ENCODE measurements at places on chromosomes 2 and 18.

DNA sequence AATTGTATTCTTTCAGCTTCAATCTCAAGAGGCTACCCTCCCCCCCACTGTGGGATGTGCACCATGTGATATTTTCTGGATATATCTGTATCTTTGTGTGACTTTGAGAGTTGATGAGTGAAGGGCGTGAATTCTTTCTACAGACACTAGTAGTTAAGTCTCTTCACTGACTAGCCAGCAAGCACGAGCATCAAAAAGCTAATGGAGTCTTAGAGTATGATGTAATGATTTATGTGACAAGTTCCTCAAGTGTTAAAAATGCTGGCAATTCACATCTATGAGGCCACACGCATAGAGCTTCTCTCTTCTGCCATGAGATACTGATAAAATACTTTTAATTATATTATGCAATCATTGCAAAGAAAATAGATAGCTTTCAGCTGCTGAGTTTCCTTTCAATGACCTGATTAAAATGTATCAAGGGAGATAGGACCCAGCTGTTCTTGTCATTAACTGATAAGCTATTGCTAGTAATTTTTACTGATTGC, 304.8 kb downstream of the TRIB2 start:
- H3K27me3 ChIP-seq = peaks cover 28% of the 10 kb centered on the region
- no peaks in the 10 kb centered on the region for H3K36me3 ChIP-seq
- H3K4me1 ChIP-seq = peaks cover 3% of the 10 kb centered on the region
- no peak overlapping the region for H3K4me3 ChIP-seq

- no peak for DNase-seq
- H3K4me1 ChIP-seq = peaks cover 25% of the 10 kb centered on the region
- H3K27me3 ChIP-seq = no peaks in the 10 kb centered on the region
- H3K36me3 ChIP-seq = no peaks in the 10 kb centered on the region
- H3K27ac ChIP-seq = no peak overlapping the region
These were observed 214.8 kb upstream of the HNRNPA3 start for GRCh38 chr2:176997792-176998169.

- H3K4me1 ChIP-seq = peaks cover 2% of the 10 kb centered on the region
- H3K27ac ChIP-seq = no peak overlapping the region
- H3K36me3 ChIP-seq = no peaks in the 10 kb centered on the region
These were observed 23.1 kb upstream of the GPC1 start for GRCh38 chr2:240412211-240412861.

- H3K36me3 ChIP-seq = peaks cover 2% of the 10 kb centered on the region
- no peak overlapping the region for H3K27ac ChIP-seq
- H3K4me3 ChIP-seq = no peak overlapping the region
- no peaks in the 10 kb centered on the region for H3K4me1 ChIP-seq
These were observed 208.5 kb upstream of the SPOPL start for GRCh38 chr2:138293045-138293444.

DNA sequence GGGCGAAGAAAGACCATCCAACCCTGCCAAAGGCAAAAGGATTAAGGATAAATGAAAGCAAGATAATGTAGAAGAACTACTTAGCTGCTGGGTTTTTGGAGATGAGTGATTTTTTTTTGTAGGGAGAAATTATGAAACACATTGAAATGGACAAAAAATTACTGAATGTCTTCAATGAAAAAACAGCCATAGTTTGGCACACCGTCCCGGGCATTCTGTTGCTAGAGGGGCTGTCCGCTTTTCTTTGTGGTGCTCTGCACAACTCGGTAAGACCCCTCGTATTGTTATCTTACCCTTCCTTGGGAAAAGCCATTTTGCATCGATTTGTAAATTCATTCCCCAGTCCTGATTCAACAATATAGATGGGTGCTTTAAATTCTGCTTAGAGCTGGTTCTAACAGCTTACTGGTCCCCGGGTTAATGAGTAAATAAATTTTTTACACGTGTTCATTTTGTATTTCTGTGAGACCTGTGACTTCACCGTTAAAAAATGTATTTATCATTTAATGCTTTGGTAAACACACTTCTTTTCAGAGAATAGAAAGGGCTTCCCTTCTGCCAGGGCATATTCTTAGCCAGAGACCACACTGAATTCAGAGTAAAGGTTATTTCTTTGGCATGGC, 912 bp upstream of the LAPTM4A start:
- peaks cover 5% of the 10 kb centered on the region for H3K27me3 ChIP-seq
- H3K36me3 ChIP-seq = no peaks in the 10 kb centered on the region
- DNase-seq = no peak
- peaks cover 22% of the 10 kb centered on the region for H3K4me1 ChIP-seq

GRCh38 chr2:237863102-237863511, 3.7 kb downstream of the RAMP1 start:
- peaks cover 44% of the 10 kb centered on the region for H3K4me1 ChIP-seq
- no peak for DNase-seq
- H3K4me3 ChIP-seq = no peak overlapping the region
- no peak overlapping the region for H3K27ac ChIP-seq
- peaks cover 44% of the 10 kb centered on the region for H3K27me3 ChIP-seq

- no peaks in the 10 kb centered on the region for H3K36me3 ChIP-seq
- no peak for DNase-seq
- peaks cover 8% of the 10 kb centered on the region for H3K27me3 ChIP-seq
- peaks cover 27% of the 10 kb centered on the region for H3K4me1 ChIP-seq
- no peak overlapping the region for H3K4me3 ChIP-seq
These were observed 24.0 kb upstream of the CREB1 start for GRCh38 chr2:207505728-207506127.

GRCh38 chr2:239724194-239724849, 300.8 kb downstream of the NDUFA10 start:
- H3K36me3 ChIP-seq = no peaks in the 10 kb centered on the region
- H3K4me1 ChIP-seq = no peaks in the 10 kb centered on the region
- H3K27me3 ChIP-seq = no peaks in the 10 kb centered on the region
- H3K27ac ChIP-seq = no peak overlapping the region

GRCh38 chr2:40348038-40348437, 103.9 kb downstream of the SLC8A1 start:
- no peak overlapping the region for H3K4me3 ChIP-seq
- DNase-seq = no peak
- no peaks in the 10 kb centered on the region for H3K27me3 ChIP-seq
- peaks cover 41% of the 10 kb centered on the region for H3K4me1 ChIP-seq
- no peaks in the 10 kb centered on the region for H3K36me3 ChIP-seq

GRCh38 chr2:7725850-7726242, 808.6 kb downstream of the RNF144A start:
- no peaks in the 10 kb centered on the region for H3K36me3 ChIP-seq
- H3K4me1 ChIP-seq = peaks cover 23% of the 10 kb centered on the region
- no peak overlapping the region for H3K4me3 ChIP-seq
- no peak for DNase-seq
- no peaks in the 10 kb centered on the region for H3K27me3 ChIP-seq

- peak overlapping the region; percentile 53 for H3K27ac ChIP-seq
- no peaks in the 10 kb centered on the region for H3K27me3 ChIP-seq
- DNase-seq = no peak
- no peaks in the 10 kb centered on the region for H3K36me3 ChIP-seq
- H3K4me3 ChIP-seq = no peak overlapping the region
- H3K4me1 ChIP-seq = peaks cover 42% of the 10 kb centered on the region
These were observed 33.5 kb downstream of the AOX1 start for GRCh38 chr2:200619279-200619678.

DNA sequence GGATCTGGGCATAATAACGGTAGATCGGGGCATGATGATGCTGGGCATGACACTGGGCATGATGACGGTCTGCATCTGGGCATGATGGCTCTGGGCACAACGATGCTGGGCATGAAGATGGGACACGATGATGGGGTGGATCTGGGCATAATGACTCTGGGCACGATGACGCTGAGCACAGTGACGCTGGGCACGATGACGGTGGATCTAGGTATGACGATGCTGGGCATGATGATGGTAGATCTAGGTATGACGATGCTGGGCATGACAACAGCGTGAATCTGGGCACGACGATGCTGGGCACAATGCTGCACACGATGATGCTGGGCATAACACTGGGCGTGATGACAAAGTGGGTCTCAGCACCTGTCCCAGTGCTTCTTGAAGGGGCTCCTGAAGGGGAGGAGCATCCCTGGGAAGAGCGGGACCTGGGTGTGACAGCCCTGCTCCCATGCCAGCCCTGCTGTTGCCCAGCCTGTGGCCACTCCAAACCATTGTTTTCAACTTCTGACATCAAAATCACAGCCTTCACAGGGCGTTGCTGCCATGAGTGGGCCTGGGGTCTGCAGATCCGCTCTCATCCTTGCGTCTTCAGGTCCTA, 30.4 kb upstream of the ALLC start:
- H3K4me1 ChIP-seq = no peaks in the 10 kb centered on the region
- no peaks in the 10 kb centered on the region for H3K36me3 ChIP-seq
- peaks cover 1% of the 10 kb centered on the region for H3K27me3 ChIP-seq
- H3K4me3 ChIP-seq = no peak overlapping the region
- peak; percentile 14 for DNase-seq
- H3K27ac ChIP-seq = no peak overlapping the region

DNA sequence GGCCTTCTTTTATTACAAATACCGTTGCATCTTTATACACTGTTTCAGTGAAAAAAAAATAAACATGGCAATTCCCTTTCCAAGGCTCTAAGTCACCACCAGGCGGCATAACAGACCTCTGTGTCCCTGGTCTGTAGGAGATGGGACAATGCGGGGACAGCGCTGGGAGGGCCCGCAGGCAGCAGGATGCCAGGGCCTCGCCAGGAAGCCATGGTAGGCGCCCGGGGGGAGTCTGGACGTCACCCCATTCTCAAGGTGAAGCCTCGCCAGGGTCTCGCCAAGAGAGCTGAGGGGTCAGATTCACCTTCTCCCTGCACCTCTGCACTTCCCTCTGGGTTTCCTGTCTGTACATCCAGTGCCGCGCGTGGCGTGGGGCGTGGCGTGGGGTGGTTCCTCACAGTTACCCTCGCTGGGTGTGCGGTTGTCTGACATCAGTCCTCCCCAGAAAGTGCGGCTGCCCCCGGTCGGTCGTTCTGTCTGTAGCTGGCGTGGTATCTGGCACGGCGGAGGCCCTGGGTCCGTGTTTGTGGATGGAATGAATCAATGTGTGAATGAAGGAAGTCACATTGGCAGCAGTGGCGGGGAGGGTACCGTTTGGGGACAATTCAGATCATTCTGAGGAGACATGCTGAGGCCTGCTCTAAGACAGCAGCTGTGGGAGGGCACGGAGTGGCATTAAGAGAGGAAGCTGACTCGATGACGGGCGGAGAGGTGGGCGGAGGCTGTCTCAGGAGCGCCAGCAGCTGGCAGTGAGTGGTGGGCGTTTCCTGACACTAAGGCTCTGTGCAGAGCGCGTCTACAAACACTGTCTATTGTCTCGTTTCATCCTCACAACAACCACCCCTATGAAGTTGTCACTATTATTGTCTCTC, 46.0 kb downstream of the LRRFIP1 start:
- no peak for DNase-seq
- H3K36me3 ChIP-seq = no peaks in the 10 kb centered on the region

DNA sequence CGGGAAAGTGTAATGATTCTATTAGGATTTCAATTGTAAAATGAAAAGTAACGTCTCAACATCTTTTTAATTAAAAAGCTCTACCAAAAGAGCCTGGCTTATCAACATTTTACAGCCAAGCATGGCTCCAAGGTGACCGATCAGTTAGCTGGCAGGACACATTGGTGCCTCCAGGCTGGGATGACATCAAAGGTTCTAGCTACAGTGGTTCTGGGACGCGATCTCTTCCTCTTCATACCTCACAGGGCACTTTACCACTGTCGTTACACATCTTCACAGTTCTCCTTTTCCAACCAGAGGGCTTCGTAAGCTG, 693 bp downstream of the ORC2 start:
- no peak for DNase-seq
- H3K4me1 ChIP-seq = peaks cover 47% of the 10 kb centered on the region
- peak overlapping the region; percentile 100 for H3K27ac ChIP-seq
- H3K4me3 ChIP-seq = peak overlapping the region; percentile 95
- no peaks in the 10 kb centered on the region for H3K27me3 ChIP-seq

DNA sequence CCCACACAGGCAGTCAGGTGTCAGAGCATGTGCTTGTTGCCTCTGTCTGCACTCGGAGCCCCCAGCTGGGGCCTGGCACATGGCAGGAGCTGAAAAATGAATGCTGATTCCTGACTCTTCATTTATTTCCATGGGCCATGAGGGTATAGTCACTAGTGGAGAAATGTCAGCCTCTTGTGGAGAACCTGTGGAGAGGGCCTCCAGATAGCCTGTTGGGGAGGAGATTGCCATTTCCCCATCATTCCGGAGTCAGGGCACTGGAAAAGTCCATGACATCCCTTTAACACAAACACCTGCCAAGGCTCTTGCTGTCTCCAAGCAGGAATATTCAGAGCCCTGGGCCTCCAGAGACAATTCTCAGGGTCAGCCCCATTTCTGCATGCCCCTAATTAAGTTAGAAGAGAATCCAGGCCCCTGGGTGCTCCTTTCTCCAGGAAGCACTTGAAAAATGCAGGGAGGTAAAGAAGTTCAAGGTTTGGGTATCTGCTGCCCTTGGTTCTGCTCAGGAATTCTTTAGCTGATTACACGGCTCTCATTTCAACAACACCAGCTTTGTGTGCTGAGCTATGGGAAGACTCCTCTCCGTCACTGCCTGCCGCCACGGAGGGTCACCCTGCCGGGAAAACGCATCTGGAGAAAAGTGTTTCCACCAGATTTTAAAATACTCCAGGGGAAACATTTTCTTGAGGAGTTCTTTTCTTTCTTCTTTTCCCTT, 311.3 kb downstream of the MYCN start:
- no peak overlapping the region for H3K4me3 ChIP-seq
- H3K27ac ChIP-seq = peak overlapping the region; percentile 39
- no peaks in the 10 kb centered on the region for H3K36me3 ChIP-seq
- H3K4me1 ChIP-seq = peaks cover 20% of the 10 kb centered on the region
- DNase-seq = no peak
- H3K27me3 ChIP-seq = no peaks in the 10 kb centered on the region

GRCh38 chr2:165790466-165790865, 3.6 kb downstream of the GALNT3 start:
- H3K4me3 ChIP-seq = no peak overlapping the region
- peaks cover 32% of the 10 kb centered on the region for H3K27me3 ChIP-seq
- no peak overlapping the region for H3K27ac ChIP-seq
- DNase-seq = no peak

GRCh38 chr2:157194844-157195243, 62.7 kb upstream of the GALNT5 start:
- no peak overlapping the region for H3K4me3 ChIP-seq
- no peaks in the 10 kb centered on the region for H3K27me3 ChIP-seq
- no peaks in the 10 kb centered on the region for H3K36me3 ChIP-seq
- no peak for DNase-seq
- no peak overlapping the region for H3K27ac ChIP-seq

DNA sequence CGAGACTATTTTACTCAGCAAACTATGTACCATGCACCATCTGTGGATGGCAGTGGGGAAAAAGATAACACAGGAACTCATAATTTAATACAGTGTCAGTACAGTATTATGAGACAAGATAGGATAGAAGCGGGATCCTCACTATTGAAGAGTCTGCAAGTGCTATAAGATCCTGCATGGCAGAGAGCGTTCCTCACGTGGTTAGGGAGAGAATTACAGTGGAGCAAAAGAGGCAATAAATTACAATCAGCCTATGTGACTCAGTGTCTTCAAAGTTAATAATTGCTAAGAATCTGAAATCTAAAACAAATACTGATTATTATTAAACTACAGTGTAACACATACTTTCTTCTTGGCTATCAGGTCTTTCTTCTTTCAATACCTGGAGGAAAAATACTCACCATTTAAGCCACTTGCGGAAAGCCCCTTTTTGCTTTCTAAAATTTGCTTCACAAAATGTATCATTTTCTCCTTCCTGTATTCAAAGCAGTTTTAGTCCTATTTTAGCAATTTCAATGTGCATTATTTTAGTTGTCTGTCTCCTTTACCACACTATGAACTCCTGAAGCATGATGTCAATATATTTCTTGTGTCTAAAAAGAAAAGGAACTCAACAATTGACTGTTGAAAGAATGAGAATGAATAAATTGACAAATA, 342.9 kb downstream of the SPAG16 start:
- H3K4me3 ChIP-seq = no peak overlapping the region
- H3K27me3 ChIP-seq = no peaks in the 10 kb centered on the region
- no peaks in the 10 kb centered on the region for H3K4me1 ChIP-seq
- no peak for DNase-seq
- H3K36me3 ChIP-seq = no peaks in the 10 kb centered on the region
